Dorsolateral prefrontal cortex (tissue), 122 donors: ENCODE measurements at places on chromosomes 12 and 14. TPM values are rescaled to one million over a fixed set of nuclear protein-coding genes. Genes with fewer than 3 reads are reported as not detected.

Gene MLH3
- 44.0 TPM for total RNA-seq

Gene TMEM229B
- total RNA-seq = 23.3 TPM

Gene C14orf132
- 142 TPM for total RNA-seq

Gene OTUB2
- total RNA-seq = 2.7 TPM

Gene SYCP3
- total RNA-seq = 0.42 TPM
